ENCODE measurements at places on chromosomes 12 and 14.
A peak's percentile ranks its signal among the peaks of the same experiment; 100 is the strongest.

DNA sequence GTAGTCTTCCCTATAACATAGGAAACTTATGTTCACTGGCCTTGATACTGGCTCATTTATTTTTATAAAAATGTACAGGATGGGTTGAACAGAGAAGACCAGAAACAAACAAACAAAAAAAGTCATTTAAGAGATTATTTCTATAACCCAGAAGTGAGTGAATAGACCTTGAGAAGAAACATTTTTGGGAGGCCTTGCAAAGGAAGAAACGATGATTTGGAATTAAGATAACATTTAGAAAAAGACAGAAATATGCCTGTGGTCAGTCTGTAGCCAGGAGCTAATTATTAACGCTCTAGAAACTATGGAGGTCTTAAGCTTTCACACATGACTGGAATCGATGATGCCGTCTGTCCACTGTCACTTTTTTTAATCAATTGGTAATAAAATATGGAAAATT is 264.0 kb downstream of the EGLN3 start:
- no peak for DNase-seq

GRCh38 chr12:32482226-32482625 is 82.9 kb downstream of the FGD4 start:
- DNase-seq, result no peak

- DNase-seq, result peak; percentile 66
Observed at GRCh38 chr14:68191567-68192321, 372.2 kb downstream of the RAD51B start.

GRCh38 chr12:10741845-10742244 is 18.7 kb upstream of the YBX3 start:
- no peak for DNase-seq

DNA sequence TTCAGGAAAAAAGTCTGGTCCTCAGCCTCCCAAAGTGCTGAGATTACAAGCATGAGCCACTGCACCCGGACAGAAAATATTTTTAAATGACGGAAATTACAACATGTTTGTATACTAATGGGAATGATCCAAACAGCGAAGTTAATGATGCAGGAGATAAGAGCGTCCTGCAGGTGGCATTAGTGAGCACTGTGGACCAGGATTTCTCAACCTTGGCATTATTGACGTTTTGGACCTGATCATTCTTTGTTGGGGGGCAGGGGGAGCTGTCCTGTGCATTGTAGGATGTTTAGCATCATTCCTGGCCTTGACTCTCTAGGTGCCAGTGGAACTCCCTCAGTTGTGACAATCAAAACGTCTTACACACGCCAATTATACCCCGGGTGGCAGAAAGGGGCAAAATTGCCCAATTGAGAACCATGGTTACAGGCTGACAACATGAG is 34.1 kb downstream of the SCFD1 start:
- DNase-seq, result peak; percentile 29

DNA sequence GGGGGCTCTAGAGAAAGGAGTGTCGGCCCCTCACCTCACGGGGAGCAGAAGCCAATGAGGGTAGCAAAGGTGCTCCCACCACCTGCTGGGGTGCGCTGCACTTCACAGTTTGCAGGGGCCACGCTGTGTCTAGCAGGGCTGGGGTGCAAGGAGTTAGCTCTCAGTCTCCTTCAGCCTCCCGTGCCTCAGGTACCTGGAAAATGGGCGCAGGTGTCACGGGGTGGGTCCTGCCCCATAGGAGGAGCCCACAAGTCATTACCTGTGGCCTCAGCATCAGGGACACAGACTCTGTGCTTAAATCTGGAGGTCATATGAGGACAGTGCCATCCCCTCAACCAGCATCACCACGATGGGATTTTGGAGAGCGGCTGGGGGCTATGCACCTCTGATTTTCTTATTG is 326.7 kb downstream of the ADGRD1 start:
- no peak for DNase-seq

GRCh38 chr14:77039285-77040058 is 11.0 kb upstream of the IRF2BPL start:
- DNase-seq, result peak; percentile 91

DNA sequence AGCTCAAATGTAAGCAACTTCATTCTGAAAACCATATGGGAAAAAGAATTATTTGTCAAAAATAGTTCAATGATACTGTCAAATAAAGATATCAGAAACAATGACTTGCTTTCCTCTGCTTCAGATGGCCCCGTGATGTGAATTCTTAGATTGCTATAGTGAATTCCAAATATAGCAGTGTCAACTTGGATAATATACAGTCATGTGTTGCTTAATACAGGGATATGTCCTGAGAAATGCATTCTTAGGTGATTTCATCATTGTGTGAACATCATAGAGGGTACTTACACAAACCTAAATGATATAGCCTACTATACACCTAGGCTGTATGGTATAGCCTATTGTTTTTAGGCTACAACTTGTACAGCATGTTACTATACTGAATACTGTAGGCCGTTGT is 108.7 kb upstream of the MIS18BP1 start:
- no peak for DNase-seq

Data from tongue (tissue), 3 donors.